ENCODE measurements at places on chromosomes 7 and 10. TPM values are rescaled to one million over a fixed set of nuclear protein-coding genes. Genes with fewer than 3 reads are reported as not detected.

Gene RHOBTB1
- 1.4 TPM for total RNA-seq

Gene HSPA14
- 8.0 TPM for total RNA-seq

Gene POLR3A
- 14.4 TPM for total RNA-seq

Gene LIPK
- total RNA-seq = not detected

Gene SPOCK2
- total RNA-seq = 1.2 TPM

Gene PNLIPRP1
- not detected for total RNA-seq

Gene PGAM2
- total RNA-seq = not detected

Gene SMC3
- 21.2 TPM for total RNA-seq

Gene MMP21
- total RNA-seq = not detected

Gene TMEM273
- total RNA-seq = not detected

Gene CCL24
- not detected for total RNA-seq

Gene SLC16A9
- total RNA-seq = 7.8 TPM

Gene RRP12
- total RNA-seq = 27.3 TPM

Gene NEBL
- 0.16 TPM for total RNA-seq

Gene FAM221A
- 0.08 TPM for total RNA-seq

Gene MOSPD3
- total RNA-seq = 13.0 TPM

Gene C7orf57
- total RNA-seq = 2.3 TPM

Gene CALML3
- 58.4 TPM for total RNA-seq

Gene CDNF
- 0.47 TPM for total RNA-seq

Gene XPNPEP1
- 76.1 TPM for total RNA-seq

Gene CALHM1
- total RNA-seq = not detected

Gene ANLN
- 102 TPM for total RNA-seq

Gene HOXA4
- total RNA-seq = 1.6 TPM

All from hair follicular keratinocyte (primary cell).